ENCODE measurements at places on chromosomes 1 and 21.

DNA sequence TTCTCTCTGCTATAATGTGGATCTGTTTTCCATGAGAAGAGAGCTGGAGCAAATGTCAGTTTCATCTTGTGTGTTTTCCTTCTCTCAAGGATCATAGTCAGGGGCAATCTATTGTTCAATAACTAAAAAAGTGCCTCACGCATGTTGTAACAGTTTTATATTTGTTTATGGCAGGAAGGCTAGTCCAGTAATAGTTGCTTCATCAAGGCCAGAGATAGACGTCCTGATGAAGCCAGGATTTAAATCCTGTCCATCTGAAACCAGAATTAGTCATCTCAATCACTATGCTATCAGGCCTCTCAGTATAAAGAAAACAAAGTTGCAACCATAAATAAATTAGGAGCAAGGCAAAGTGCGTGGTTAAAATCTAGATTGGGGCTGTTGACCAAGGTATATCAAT lies 30.2 kb upstream of the DUSP10 start:
- DNase-seq = no peak

GRCh38 chr1:94383966-94384408 lies 34.2 kb upstream of the ABCD3 start:
- no peak for DNase-seq

GRCh38 chr1:54403808-54404261 lies 2.4 kb downstream of the SSBP3 start:
- no peak for DNase-seq

DNA sequence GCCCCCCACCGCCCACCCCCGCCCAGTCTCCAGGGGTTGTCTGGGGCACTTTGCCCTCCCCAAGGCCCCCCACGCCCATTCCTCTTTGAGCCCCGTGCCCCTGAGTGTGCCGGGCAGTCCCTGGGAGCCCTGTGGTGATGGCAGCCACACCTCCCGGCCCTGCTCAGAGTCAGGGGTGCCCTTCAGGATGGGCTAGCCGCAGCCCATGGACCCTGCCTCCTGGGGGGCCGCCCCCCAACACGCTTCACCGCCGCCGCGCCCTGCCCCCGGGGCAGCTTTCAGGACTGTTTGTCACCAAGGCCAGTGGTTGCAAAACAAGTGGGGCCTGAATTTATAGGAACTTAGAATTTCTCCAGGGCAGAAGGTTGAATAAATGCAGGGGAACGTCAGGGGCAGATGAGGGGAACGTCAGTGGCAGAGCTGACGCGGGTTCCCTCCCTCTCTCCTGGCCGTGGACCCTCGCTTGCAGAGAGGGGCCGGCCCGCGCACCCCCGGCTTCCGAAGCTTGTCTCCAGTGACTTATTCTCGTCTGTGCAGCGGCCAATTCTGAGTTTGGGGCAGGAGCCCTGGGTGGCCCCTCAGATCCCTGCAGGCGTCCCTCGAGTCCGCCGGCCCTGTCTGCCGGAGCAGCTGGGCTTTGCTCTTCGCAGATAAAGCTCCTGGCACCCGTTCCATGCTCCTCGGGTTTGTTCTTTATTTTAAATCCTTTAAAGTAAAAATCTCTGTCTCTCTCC lies 41.2 kb upstream of the ADARB1 start:
- DNase-seq = no peak

- no peak for DNase-seq
Observed at GRCh38 chr1:176802316-176802715, 339.3 kb downstream of the PAPPA2 start.

DNA sequence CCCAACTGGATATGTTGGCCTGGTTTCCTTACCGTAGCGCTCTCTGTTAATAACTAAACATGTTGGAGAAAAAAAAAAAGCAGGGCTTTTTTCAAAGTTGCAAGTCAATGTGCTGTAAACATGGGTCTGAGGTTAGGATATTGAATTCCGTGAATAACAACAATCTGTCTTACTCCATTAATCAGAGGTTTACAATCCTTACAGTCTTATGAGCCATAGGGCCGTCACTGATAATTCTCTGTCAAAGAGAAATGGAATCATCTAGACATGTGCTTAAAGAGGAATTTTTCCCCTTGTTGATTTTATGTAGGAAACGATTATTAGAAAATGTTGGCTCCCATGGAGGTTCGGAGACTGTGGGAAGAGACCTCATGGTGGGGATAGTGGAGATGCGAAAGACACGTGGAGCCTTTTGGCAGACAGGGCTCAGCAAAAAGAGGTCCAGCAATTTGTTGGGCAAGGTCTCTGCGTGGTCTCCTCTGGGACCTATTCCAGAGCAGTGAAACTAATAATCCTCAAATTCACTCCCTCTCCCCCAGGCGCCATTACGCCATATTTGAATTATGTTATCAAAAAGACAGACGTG lies 83.5 kb upstream of the CLDN14 start:
- no peak for DNase-seq

GRCh38 chr1:92473781-92474495 lies 12.8 kb downstream of the GFI1 start:
- no peak for DNase-seq

- no peak for DNase-seq
Observed at GRCh38 chr1:118918940-118919259, 69.2 kb downstream of the TBX15 start.

- DNase-seq = no peak
Observed at GRCh38 chr1:14681182-14681581, 82.7 kb downstream of the KAZN start.

- no peak for DNase-seq
Observed at GRCh38 chr21:16159213-16159970, 429.6 kb downstream of the USP25 start.

DNA sequence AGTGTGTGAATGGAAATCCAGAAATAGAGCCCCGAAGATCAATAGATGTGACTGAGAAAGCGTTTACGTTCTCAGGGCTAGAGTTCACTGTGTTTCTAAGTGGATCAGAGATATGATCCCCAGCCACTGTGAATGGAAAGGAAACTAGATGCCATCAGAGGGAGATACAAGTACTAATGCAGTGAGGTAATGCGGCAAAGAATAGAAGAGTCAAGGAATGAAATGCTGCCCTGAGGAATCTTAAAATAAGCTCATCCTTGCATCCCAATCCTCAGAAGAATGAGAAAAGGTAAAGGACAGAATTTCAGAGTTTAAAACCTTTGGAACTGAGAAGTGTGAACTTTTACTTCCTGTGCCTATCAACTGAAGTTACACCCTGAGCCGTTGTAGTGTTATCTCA lies 165.5 kb upstream of the ESRRG start:
- no peak for DNase-seq

DNA sequence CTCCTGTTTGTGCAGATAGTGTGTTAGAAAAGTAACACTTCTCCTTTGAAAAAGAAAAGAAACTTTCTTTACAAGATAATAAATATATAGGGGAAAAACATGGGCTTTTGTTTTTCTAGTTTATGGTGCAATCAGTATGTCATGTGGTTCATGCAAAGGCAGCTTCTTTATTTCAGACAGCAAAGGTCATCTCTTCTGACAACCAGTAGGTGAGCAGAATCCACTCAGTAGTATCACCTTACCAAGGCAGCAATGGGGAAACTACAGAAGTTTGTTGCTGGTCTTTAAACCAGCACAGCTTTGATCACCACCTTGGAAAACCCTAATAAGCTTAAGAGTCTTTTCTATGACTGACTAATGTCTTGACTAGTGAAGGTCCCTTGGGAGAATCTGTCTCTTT lies 13.0 kb upstream of the SAMSN1 start:
- no peak for DNase-seq

DNA sequence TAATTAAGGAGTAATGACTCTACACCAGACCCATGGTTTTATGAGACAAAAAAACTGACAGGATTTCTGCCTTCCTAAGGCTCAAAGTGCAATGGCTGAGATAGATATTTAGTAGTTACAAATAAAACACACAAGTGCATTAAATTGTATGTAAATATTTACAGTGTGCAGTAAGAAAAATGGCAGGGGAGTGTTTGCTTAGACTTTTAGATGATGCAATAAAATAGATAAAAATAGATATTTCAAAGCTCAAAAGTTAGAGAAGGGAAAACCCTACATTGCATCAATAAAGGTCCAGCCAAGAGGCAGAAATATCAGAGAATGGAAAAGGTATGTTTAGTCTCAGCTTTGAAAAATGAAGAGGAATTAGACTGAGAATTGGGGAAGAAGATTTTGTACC lies 226.3 kb upstream of the FGGY start:
- DNase-seq = no peak

All from HS-27A (cell line).